ENCODE measurements at places on chromosomes 12 and 14. TPM values are rescaled to one million over a fixed set of nuclear protein-coding genes. Genes with fewer than 3 reads are reported as not detected.

DNA sequence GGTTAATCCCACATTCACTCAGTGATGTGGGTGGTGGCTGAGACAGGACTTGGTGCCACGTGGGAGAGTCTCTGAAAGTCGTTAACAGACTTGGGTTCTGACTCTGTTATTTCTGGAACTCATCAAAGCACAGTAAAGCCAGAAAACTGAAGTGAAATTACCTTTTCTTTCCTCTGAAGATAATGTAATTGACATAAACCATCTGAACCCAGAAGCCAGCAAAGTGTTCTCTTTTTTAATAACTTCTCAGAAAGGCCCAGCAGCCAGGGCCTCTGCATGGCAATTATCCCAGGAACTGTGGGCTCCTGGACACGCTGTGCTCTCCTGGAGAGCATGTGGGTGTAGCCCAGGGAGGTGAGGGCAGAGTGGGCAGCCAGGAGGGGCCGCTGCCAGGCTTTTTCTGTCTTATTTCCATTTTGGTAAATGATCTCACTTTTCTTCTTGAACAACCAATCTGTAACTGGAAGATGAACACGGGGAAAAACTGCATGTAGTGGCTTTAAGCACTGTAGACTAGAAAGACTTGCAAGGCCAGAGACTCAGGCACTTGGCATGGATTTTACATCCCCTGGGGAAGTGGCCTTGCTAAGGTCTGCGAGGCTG lies 444.1 kb upstream of the TMEM132C start:
- DNase-seq: no peak

DNA sequence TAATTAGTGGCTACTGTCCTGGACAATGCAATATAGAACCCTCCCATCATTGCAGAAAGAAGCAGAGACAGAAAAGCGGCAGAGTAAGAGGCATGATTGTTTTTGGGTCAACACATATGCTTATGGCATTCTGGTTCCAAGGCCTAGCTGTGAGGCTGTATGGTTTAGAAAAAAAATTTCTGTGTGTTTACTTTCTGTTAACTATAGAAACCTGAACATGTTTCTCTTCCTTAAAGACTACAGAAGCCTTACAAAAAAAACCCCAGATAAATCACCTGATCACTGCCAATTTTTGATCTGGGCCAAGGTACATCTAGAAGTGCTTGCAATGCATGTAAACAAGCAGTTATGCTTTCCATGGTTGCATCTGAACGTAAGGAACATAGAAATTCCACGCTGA lies 100.0 kb upstream of the HECTD1 start:
- no peak for DNase-seq

GRCh38 chr14:23306412-23307145 lies at the start of gene BCL2L2:
TSS of gene BCL2L2 (plus strand) at chr14:23306833. CDS start at chr14:23307768, 935 bp downstream.
- DNase-seq: peak; percentile 88

The KRT85 gene
- not detected for total RNA-seq

The NPFF gene
- total RNA-seq: 1.0 TPM
